Activated CD8-positive, alpha-beta memory T cell treated with anti-CD3 and anti-CD28 coated beads, Interleukin-2, amount 10 ng/mL, durations not matched to agents 7 days and 5 days (primary cell): ENCODE measurements at places on chromosomes 3 and 15. TPM values are rescaled to one million over a fixed set of nuclear protein-coding genes. Genes with fewer than 3 reads are reported as not detected.

DNA sequence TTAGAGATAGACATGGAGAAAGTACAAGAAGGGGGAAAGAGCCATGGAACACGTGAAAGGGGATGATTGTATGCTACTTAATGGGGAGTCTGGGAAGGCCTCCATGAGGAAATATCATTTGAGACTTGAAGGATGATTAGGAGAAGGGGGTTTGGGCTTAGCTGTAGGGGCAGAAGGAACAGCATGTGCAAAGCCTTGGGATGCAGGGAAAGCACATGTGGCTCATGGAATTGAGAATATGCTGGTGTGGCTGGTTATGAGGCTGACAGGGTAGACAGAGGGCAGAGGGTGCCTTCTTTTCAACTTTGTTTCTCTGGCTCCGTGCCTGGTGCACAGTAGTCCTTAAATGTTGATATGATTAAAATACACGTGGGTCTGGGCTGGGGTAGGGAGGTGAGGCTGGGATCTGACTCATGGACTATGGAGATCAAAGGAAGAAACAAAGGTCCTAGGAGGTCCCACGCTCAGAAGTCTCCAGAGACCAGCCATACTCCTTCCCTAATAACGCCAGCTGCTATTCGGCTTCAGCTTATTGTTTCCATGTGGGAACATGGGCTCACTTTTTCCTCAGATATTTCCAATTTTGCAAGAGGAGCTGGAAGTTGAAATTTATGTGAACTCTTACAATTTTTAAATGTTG lies 1.1 kb downstream of the GTF2E1 start:
- DNase-seq: no peak

GRCh38 chr3:172808969-172809546 lies 58.5 kb downstream of the ECT2 start:
- no peak for DNase-seq

The GOLGA6L7 gene
- total RNA-seq: not detected

DNA sequence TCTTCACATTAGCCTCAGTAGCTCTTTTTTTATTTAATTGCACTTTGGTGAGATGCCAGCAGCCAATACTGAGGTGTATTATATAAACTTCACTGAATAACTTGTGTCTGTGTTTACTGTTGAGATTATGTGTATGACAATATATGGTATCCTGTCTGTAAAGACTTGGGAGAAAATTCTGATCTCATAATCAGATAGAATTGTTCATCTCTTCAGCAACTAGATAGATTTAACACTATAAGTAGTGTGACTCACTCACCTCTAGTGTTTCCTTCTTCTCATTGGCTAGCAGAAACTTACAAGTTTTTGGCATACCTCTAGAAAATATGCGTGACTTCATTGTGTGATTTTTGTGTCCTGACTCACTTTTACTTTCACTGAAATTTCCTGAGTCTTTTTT lies 67.6 kb upstream of the TGFBR2 start:
- DNase-seq: no peak

GRCh38 chr3:87901141-87901540 lies 157.7 kb downstream of the CGGBP1 start:
- no peak for DNase-seq

- no peak for DNase-seq
Measured at GRCh38 chr15:69035205-69035917, 20.9 kb downstream of the NOX5 start.

DNA sequence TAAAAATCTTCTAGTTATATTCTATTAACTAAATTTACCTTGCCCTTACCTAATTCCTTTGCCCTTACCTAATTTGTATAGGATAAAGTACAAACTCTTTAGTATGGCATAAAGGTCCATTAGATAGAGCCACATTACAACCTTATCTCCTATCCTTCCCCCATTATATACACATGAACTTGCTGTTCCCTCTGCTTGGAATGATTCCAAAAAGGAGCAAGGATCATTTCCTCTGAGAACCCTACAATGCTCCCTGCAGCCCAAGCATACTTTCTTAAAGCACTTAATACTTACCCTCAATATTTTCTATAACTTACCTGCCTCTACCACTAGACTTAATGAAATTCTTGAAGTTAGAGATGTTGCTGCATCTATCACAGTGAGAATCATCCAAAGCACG lies 118.9 kb upstream of the CCDC54 start:
- DNase-seq: no peak

The LXN gene
- 7.5 TPM for total RNA-seq
